H9 (cell line): ENCODE measurements at places on chromosomes 2 and 18.

DNA sequence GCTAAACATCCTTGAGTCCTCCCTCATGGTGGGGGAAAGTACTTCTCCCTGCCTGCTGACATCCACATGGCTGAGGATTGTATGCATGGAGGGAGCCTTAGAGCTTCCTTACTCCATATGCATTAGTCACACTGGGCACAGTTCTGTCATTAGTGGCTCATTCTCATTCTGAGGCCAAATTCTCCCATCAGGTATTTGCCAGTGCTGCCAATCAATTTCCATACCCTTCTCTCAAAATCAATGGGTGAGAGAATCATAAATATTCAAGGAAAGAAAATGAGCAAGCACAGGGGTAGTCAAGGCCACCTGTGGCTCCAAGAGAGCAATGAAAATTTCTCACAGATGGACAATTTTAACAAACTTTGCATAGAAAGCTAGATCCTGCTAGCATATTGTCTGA is 422.6 kb upstream of the SETBP1 start:
- DNase-seq: no peak

DNA sequence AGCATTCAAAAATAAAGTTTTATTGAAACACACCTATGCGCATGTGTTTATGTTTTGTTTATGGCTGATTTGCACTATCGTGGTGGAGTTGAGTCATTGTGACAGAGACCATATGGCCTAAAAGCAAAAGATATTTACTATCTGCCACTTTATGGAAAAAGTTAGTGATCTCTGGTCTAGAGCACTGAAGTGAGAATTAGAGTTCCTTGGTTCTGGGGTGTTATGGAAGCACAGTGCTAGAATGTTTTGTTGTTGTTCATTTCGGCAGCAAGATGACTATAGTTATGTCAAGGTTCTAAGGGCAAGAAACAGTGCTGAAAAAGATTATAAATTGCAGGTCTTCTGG is 416.5 kb downstream of the SLC4A3 start:
- no peak for DNase-seq

DNA sequence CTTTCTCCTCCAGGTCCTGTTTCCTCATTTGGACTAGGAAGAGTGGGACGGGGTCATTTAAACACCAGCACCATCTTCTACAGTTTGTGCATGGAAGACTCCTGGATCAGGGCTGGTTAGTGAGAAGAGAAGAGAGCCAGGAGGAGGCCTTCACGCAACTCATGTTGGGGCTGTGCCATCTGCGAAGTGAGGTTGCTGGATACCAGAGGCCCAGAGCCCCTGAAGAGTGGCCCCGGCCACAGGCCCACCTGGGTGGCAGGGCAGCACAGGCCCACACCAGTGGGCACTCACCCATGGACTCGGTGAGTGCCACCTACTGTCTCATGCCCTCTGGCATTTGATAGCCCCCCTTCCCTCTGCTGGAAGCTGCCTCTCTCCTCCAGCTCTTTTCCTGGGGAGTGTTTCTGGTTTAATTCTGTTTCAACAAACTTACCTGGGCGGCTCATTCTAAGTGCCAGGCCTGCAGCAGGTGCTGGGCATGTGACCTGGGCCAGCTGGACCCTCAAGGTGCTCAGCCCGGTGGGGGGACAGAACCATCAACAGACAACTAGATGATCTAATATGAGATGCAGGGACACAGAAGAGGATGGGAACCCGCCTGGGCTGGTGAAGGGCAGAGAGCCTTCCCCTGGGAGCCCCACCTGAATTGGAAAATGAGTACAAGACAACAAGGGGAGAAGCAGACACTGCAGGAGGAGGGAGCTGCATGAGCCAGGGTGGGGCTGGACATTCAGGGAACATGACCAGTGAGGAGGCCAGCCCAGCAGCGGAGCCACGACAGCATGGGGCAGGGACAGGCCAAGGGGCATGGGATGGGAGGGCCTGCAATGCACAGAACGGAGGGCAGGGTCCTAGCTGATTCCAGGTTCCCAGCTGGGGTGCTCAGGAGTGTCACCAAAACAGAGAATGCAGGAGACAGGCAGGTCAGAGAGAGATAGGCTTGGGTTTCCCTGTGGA is 70.6 kb downstream of the MARCO start:
- peak; percentile 17 for DNase-seq

DNA sequence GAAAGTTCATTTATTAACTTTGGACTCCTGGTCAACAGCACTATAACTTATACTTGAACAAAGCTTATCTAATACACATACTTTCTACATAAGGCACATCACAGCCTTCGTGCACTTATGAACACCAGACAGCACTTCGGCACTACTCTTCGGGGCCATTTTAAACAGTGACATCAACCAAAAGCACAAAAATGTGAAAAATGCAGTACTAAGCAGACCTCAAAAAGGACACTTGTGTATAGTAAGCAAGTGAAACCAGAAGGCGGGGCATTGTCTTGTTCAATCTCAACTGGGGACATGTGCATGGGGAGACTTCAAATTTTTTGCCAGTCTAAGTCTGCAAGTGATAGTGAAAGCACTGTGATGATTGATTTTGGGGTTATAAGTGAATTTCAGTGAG is 163.0 kb downstream of the NCKAP5 start:
- no peak for DNase-seq

DNA sequence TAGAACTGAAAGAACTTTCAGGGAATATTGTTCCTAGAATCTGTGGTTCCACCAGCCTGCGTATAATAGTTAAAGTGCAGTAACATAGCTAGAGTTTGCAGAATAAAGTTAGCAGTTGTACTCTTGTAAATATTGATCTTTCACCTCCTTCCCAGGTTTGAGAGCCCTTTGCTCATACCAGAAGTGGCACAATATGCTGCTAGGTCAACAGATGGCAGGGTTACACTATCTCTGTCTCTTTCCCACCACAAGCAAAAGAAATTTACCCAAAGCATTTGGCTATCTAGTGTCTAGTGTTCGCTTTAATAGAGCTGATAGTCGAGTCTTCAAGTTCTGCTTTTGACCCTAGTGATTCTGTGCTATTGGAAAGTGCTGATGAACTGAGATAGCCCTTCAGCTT is 119.0 kb upstream of the KLHL14 start:
- no peak for DNase-seq

GRCh38 chr2:62114564-62114963 is 81.4 kb upstream of the B3GNT2 start:
- DNase-seq: peak; percentile 32

DNA sequence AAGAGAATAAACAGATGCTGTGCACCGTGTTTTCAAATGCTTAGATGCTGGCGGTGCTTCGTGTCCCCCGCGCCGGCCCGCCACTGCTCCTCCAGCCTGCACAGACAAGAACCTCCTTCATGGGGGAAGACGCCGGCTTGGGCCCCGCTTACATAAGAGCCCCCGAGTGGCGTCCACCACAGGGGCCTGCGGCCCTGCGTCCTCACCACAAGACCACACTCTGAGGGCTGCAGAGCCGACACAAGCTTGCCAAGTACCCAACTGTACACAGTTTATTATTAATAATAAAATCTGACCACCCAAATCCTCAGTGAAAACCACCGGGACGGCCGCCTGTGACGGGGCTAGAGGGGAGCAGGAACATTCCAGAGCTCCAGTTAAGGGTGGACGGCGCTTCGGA is 232.2 kb downstream of the HDAC4 start:
- no peak for DNase-seq

- DNase-seq: no peak
Observed at GRCh38 chr2:135485441-135485840, 45.6 kb downstream of the ZRANB3 start.

GRCh38 chr2:75592030-75592429 is 31.3 kb upstream of the EVA1A start:
- DNase-seq: no peak

DNA sequence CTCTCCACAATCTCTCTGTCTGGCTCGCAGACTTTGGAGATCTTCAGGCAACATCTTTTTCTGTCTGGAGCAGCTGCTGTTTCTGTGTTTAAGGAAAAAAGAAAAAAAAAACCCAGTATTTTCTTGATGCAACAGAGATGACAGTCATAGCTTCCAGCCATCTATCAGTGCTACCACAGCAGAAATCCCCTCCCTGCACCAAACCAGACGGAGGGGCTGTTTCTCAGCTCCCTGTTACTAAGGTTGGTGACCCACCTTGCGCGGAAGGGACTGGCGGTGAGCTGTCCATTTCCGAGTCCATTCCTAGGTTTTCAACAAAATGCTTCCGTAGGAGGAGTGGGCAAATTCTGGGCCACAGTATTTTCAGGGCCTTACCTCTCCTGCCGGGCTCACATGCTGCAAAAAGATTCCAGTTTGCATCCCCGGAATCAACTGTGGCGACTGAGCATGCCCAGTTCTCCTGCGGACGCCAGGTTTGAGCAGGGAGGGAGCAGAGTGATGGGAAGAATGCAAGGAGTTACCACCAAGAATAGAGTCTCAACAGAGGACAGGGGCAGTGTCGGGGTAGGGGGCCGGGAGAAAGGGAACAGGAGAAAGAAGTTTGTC is 1.2 kb downstream of the SLC4A10 start:
- DNase-seq: peak; percentile 75

GRCh38 chr2:237194081-237194480 is 108.4 kb downstream of the COPS8 start:
- DNase-seq: no peak

DNA sequence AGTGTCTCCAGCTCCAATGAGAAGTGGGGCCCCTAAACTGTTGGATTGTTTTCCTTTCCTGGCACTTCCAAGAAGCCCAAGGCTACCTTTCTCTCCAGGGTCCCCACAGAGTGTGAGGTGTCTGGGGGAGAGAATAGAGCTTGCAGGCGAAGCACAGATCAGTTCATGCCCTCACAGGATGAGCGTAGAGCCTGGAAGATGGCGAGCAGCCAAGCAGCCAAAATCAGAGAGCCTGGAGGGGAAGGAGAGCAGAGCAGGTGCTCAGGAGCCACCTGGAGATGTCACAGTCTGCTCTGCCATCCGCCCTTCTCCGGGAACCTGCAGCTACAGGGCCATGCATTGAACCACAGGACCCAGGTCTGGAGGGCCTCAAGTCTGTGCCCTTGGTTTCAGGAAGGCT is 54.7 kb upstream of the TCF7L1 start:
- no peak for DNase-seq

DNA sequence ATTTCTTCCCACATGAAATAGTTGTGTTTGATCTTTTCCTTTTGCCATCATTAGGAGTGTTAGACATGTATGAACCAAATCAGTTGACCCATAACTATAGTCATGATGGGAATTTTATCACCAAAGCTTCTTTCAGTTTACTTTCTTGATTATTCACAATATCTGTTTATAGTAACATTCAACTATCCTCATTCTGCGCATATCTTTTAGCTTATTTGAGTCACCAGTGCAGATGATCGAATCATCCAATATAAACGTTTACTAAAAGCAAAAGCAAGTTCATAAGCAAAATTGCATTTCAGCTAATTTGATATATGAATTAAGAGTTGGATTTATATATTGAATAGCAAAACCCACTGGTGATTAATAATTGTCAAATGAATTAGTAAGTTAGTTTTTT is 216.4 kb downstream of the XIRP2 start:
- DNase-seq: no peak

GRCh38 chr2:237097911-237098702 is 12.4 kb downstream of the COPS8 start:
- DNase-seq: no peak

DNA sequence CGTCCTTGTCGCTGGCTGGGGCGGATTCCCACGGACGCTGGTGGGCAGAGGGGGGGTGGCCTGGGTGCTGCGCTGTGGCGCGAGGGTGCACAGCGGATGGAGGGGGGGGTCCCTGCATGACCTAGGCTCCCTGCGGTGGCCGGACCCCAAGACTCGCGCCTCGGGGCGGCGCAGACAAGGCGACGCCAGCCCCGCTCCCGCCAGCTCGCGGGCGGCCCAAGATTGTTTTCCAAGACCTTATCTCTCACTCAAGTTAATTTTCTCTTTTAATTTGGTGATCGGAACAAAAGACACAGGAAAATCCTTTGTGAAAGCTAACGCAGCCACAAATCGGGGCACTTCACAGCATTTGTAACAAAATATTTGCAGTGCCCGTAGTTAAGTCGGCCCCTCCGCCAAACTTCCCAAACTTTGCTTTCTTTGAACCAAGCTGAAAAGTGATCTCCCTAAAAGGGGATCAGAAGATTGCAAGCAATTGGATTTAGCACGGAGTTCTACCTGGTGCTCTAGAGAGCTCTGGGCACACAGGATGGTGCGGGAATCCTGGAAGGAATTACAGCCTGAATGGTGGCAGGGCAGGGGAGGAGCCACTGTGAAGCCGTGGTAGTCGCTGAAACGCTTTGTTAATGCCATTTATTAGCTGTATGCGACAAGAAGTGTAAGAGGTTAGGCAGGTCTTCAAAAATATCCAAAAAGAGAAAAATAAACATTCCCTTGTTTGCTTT is 4.8 kb upstream of the ID2 start:
- no peak for DNase-seq

DNA sequence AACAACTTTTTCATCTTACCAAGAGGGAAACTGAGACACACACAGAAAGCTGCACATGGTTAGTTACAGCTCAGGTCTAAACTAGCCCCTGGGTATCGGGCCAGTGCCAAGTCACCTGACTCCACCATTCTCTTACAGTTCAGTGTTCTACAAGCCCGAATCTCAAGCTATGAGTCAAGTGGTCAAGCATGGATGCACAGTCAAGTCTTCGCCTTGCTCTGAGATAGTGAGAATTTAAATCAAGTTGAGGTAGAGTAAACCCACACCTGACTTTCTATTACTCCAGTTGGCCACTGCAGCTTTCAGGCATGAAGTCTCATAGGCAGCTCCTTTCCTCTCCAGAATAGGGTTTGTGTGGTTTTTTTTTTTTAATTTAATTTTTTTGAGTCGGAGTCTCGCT is 34.5 kb upstream of the ARL5A start:
- no peak for DNase-seq

- no peak for DNase-seq
Observed at GRCh38 chr2:20634507-20635112, 16.3 kb downstream of the HS1BP3 start.

DNA sequence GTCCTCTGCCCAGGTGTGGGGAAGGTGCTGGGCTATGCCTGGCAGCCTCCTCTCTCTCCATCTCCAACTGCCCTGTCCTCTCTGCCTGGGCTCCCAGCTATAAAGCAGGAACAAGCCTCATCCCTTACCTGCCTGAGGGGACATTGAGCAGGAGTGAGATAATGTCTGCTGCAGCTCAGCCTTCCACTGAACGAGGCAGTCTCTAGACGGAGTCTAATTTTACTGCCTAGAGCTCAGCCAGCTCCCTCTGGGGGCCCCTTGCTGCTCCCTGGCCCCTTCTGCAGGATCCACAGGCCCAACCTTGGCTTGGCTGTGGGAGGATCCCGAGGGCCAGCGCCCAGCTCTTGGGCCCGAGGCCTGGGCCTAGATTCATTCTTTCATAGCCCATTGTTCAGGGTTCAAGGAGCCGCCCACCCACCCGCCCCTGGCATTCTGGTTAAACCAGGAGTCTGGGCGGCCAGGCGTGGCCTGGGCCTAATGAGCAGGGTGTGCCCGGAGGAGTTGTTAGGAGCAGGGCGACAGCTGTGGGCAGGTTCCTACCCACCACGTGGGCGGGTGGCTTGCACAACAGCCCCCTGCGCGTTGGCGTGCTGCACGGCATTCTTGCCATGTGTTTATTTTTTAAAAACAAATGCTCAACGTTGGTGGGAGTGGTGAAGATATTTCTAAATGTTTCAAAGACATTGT is 44.6 kb downstream of the FOSL2 start:
- no peak for DNase-seq

- DNase-seq: no peak
Observed at GRCh38 chr18:23927821-23928746, 86.5 kb upstream of the TTC39C start.
